ENCODE measurements at places on chromosomes 3 and 15.

DNA sequence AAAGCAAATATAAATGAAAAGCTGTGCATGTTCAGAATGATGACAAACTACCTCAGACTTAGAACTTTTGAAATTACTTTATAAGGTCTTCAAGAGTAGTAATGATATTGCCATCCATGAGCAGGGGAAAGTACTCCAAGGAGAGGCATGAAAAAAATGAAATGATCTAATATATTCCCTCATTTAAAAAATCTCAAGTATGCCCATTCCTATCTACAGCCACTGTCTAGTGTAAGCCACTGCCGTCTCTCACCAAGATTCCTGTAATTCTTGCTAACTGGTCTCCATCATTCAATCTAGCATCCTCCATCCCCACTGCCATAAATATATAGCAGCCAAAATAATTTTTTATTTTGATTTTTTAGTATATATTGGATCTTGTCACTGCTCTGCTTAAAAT, 258.8 kb downstream of the PLOD2 start:
- no peak for DNase-seq

DNA sequence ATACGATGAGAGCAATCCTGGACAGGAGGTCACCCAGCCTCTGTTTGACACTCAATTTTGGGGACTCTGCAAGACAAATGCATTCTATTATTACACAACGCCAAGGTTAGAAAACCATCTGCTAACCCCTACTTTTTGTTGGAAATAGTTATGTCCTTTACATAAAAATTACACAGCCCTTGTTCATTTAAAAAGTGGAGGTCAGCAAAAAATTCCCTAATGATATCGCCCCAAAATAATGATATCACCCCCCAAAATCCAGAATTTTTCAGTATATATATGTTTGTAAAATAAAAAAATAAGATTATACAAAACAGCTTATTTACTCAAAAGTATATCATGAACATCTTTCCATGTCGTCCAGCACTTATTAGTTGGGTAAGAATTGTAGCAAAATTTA, 11.4 kb downstream of the ROPN1 start:
- no peak for DNase-seq

GRCh38 chr3:18544146-18544545, 119.0 kb upstream of the SATB1 start:
- DNase-seq, result peak; percentile 7

DNA sequence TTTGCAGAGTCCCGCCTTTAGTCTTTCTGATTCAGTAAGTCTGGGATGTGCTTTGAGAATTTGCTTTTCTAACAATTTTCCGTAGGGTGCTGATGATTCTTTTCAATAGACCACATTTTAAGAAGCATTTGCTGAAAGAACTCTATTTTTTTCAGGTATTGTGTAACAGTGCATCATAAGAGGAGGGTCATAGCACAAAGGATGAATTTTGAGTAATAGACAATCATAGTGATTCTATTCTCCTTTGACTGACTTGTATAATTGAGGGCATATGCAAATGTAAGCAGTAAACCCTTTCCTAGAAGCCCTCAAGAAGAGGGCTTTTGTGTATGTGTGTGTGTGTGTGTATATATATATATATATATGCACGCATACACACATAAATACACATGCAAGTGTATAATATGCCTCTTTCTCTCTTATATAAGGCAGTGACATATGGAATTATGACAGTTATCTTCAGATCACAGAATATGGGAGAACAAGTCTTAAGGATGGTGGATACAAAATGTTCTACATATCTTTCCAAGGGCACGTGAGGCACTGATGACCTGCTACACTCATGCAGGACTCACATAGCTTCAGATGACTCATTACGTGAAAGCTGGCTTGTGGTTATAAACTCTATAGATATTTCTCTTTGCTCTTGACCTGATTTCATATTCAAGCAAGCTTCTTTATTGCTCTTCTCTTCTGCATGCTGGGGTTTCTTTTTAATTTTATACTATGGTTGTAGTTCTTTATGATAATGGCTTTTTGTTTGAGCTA, 6.5 kb upstream of the PLSCR1 start:
- DNase-seq, result no peak
